ENCODE measurements at places on chromosomes 5 and 9.

DNA sequence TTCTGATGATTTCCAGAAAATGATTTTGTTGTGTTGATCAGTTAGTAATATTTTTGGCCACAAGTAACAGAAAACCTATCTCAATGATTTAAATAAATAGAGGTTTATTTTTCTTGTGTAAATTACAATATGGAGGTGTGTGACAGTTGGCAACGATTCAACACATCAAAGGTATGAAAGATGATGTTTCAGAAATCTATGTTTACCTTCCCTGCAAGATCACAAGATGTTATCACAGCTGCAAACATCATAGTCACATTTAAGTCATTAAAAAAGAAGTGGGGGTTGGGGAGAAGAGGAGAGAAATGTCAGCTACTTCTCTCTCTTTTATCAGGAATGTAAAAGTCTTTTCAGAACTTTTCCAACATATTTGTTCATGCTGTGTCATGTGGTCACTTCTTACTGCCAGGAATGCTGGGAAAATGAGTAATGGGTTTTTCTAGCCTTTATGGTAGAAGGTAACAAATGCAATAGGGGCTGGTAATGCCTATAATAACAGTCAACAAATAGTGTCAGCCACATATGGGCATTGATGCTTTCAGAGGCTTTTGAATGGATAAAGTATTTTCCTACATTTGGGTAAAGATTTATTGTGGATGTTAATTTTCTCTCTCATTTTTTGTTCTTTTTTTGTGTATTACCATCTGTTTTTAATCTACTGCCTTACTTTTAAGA lies 742.7 kb downstream of the TLE1 start:
- no peak for DNase-seq

DNA sequence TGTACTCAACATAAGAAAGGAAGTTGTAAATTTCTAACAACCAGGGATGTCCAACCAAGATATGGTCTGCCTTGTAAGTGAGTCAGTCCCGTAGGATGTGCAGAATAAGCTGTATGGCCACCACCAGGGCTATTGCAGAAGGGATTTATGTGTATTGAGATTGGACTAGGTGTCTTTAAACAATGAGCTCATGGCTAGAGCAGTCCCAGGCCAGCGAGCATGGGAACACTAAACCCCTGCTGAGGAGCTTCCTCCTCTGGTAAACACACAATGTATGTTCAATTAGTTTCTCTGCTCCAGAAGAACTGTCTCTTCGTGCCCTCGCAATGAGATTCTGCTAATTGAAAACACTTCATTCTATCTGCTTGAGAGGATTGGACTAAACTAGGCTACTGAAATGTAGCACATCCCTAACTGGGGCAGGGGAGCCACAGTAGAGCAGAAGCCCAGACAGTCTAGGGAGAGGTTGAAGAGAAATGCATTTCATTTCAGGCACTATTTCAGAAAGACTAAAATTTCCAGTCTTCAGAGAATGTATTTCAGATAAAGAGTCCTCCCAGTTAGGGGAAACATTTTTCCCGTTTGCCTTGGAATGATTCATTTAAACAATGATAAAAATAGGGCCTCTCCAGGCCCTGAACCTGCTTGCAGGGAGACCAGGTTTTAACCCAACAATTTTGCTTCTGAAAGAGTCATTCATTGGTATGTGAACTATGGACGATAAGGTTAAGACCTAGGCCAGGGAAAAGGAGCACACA lies 154.7 kb downstream of the FAM114A2 start:
- DNase-seq, result no peak

GRCh38 chr5:93588352-93589151 lies 5.5 kb downstream of the NR2F1 start:
- no peak for DNase-seq

GRCh38 chr5:110625376-110625999 lies 101.0 kb downstream of the TMEM232 start:
- no peak for DNase-seq

- no peak for DNase-seq
Observed at GRCh38 chr9:36976371-36977030, 57.6 kb downstream of the PAX5 start.

DNA sequence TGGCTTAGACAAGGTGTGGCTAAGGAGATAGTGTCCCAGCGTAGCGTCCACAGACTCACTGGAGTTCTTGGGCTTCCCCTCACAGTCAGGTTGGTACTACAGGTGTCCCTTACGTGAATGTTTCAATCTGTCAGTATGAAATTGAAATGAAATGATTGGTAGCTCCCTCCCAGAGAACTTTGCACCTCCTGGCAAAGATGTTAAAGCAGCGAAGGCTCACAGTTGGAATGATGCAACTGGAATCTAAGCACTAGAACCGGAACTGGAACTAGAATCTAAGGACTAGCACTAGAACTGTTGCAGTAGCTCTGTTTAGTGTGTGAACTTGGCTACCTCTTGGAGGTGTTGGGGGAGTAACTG lies 1.1 kb downstream of the SLC31A1 start:
- DNase-seq, result no peak

DNA sequence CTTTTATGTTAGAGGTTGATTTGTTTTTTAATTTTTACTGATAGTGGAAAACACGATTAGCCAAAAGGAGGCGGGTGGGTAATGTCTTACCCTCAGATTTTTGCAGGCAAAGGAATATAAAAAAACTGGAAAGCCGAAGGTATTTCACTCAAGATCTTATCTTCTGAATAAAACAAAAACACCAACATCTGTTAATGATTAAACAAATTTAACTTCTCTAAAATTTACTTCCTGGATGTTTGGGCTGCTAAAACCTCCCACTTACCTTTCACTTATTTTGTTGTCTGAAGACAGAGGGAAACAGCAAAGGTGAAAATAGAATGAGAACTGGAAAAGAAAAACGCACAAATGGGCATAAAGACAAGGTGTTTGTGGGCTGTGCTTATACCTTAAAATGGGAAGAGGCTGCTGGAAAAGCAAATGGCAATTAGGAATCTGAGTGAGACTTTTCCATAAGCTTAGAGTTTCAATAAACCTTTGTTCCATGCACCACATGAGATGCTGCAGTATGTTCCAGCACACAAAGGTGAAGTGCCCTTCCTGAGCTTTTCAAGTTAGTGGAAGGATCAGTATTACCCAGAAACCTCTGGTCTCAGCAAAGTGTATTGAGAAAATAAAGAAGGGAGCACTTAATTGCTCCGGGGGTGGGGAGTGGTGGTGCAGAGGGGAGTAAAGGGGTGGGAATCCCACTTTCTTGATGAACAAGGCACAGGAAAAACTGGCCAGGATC lies 298.3 kb downstream of the BNC2 start:
- no peak for DNase-seq

DNA sequence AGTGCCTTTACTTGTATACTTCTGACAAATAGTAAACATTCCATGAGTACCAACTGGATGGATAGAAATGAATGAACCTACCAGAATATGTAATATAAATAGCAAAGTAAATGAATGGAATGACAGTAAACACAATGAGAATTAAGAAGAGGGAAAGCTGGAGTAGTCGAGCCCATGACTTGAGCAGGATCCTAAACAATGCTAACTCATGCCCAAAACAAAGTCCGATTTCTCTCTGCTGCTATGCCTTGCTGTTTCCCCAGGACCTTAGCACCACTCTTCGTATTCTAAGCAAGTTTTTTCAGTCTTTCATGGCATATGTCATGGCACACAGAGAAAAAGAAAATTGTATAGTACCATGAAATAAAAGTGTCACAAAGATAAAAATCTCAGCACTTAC lies 1.8 kb downstream of the XPA start:
- no peak for DNase-seq

- no peak for DNase-seq
Observed at GRCh38 chr5:42225009-42225408, 198.2 kb upstream of the GHR start.

DNA sequence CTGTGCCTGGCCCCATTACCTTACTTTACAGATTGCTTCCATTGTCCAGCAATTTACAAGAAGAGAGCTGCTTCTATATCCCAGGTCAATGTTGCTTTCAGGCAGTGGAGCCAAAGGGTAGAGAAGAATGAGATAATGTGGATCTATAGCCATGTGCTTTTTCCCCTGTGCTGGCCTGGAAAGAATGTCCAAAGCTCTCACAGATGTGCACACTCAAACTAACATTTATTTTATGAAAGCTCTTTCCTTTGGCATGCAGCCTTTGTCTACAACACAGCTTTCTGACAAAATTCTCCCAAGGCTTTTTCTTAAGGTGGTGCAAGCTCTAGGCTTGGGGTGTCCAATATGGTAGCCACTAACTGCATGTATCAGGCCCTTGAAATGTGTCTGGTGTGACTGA lies 217.3 kb downstream of the LRRC70 start:
- DNase-seq, result no peak

- no peak for DNase-seq
Observed at GRCh38 chr5:129971714-129972113, 67.4 kb downstream of the CHSY3 start.

DNA sequence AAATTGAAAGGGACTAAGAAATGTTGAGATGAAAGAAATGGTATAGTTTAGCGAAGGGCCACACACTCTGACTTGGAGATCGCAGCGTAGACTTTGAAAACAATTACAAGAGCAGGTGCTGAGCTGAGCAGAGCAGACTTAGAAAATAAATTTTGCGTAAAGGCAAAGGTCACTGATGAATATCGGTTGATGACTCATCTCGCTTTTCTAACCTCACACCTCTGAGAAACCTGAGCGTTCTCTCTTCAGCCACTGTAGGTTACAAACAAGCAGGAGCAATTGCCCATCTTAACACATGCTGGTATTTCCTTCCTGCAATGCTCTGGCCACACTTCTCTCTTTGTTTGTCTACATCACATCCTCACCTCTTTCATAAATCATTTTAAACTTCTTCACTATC lies 190.6 kb upstream of the C9orf72 start:
- DNase-seq, result no peak

GRCh38 chr9:118529624-118530214 lies 825.5 kb downstream of the TLR4 start:
- DNase-seq, result no peak

DNA sequence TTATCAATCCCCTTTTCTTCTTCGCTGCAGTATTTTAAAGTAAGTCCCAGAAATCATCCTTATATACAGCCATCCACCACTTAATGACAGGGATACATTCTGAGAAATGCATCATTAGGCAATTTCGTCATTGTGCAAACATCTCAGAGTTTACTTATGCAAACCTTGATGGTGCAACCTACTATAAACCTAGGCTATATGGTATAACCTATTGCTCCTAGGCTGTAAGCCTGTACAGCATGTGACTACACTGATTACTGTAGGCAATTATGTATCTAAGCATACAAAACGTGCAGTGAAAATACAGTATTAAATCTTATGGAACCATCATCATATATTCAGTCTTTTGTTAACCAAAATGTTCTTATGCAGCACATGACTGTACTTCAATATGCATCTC lies 36.8 kb downstream of the SAXO1 start:
- DNase-seq, result no peak

DNA sequence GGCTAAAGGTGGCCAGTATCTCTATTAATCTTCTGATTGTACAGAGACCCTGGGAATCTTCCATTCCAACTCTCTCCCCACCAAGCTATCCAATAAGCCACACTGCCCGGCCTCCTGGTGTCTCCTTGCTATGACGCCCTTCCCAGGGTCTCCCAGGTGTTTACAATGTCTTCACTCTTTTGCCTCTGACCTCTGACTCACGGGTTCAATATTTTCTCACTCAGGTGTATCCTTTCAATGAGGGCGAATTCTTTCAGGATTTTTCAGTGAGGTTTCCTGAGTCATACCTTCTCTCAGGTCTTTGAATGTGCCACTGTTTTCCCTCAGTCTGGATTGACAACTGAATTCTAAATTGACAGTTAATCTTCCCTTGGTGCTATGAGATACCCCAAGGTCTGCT lies 53.7 kb upstream of the IRX4 start:
- no peak for DNase-seq

GRCh38 chr9:77841739-77842386 lies 189.7 kb downstream of the GNAQ start:
- DNase-seq, result no peak

DNA sequence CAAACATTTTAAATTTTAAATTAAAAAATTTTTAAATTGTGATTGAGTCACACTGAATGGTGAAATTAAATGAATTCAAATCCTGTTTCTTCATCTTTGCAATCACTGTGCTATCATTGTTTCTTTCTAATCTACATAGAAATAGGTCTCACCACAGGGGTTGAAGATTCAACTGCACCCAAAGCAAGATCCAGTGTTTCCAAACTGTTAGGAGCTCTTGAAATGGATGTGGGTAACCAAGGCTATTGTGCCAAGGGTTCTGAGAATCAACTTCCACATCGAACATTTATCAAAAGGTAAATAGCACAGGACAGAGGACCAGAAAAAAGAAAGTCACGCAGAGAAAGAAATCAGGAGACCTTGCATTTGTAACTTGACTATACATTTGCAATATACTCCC lies 172.6 kb upstream of the RASEF start:
- DNase-seq, result no peak

DNA sequence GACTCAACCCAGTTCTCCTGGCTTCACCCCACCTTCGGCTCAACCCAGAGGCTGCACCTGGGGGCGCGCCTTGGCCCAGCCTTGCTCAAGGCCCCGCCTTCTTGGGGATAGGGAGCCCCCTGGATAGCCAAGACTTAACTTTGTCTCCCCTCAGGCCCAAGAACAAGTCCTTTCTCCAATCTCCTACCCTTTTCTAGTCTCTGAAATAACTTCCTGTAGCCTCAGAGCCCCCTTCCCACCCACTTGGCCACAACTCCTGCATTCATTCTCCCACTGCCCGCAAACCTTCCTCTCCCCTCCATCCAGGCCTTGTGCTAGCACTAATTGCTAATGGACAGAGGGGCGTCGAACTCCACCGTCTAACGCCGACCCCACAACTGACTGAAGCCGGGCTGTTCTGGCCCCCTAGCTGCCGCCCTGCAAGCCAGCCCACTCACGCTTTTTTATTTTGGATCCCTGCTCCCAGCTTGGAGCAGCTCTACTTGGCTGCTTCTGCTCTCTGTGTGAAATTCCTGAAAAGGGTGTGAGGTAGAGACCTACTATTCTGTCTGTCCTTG lies 579 bp upstream of the ASTN2 start:
- no peak for DNase-seq

DNA sequence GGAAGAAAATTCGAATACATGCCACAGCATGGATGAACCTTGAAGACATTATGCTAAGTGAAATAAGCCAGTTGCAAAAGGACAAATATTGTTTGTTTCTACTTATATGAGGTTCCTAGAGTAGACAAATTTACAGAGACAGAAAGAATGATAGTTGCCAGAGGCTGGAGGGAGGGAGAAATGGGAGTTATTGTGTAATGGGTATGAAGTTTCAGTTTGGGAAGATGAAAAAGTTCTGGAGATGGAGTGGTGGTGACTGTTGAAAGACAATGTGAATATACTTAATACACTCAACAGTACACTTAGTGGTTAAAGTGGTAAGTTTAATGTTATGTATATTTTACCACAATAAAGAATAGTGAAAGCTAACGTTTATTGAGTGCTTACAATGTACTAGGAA lies 99.6 kb upstream of the SLC44A1 start:
- no peak for DNase-seq

- no peak for DNase-seq
Observed at GRCh38 chr5:121525706-121526105, 326.0 kb upstream of the FTMT start.
